ENCODE measurements at places on chromosomes 16 and 17.

DNA sequence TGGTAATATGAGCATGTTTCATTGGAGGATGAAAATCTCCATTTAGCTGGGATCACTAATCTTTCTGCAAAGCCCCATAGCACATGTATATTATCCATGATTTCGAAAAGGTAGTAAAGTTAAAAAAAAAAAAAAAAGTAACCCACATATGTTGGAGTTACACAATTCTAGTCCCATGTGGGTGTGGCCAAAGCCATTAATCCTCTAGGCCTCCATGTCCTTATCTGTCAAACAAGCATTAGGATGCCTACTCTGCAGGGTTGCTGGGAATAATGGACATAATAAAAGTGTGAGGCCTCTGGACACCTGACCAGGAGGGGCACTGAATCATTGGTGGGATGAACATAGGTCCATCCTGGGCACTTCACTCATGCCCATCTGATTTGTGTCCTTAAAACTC lies 29.2 kb upstream of the VAT1L start:
- no peak for DNase-seq

DNA sequence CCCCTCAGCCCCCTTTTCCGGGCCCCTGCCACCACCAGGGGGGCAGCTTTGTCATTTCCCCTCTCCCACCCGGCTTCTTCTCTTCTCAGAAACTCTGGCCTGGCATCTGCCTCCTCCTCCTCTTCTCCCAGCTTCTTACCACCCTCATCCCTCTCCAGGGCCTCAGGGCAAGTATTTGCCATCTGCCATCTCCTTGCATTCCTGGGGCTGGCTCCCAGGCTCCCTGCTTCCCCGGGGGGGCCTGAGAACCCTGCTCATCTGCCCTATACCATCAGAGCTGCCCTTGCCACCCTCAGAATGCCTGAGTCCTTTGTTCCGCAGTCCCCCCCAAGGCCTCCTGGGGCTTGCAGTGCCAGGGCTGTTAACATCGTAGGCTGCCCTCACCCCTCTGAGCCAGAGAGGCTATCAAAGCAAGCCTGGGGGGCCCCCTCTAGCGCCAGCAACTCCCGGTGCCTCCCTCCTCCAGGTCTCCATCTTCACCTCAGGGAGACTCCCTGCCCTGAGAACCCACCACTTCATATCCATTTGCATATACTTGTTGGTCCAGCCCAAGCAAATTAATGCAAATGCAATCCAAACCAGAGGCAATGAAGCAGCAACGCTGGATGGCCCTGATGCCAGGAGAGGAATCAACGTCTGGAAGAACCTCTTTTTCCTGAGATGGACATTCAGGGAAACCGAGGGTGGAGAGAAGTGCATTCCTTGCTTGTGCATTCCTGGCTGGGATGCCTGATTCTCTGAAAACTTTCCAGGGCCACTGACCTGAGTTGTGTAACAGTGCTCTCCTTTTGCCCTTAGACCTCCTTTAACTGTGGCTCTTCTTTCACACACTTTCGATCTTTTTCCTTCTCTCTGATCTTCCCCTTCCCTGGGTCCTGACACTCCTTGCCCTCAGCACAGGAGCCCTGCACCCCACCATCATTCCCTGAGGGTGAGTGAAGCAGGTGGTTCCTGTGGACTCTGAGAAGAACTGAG lies 20.7 kb upstream of the SP2 start:
- DNase-seq: no peak

GRCh38 chr17:63549289-63549945 lies 860 bp upstream of the DCAF7 start:
- DNase-seq: no peak

DNA sequence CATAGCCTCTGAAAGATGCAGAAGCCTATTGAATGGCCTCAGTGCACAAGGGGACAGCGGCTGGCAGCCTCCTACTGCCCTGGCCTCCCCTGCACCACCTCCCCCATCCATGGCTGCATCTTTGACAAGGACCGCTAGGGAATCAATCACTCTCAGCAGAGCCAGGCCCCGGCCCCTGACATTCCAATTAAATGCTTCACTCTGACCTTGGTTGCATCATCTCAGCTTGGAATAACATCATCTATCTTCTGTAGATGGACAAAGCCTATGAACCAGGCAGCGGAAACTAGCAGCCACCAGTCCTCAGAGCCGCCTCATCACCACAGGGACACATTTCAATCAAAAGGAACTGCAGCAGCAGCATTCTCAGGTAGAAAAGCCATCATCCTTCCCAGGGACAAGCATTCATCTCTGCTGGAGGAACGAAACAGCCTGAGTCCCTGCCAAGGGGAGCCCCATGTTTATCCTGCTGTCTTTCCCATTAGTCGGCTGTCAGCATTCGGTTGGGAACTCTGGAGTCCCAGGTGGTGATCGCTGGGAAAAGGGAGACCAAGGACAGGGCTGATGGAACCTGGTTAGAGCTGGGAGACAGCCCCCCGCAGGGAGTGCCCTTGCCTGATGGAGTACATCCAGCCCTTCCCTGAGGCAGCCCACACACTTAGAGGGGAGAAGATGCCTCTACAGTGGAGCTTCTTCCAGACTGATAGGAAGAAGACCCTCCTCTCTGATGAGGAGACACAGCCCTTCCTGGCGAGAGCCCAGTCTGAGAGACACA lies 11.5 kb upstream of the TMEM132E start:
- DNase-seq: no peak

GRCh38 chr16:72530434-72530833 lies 358.5 kb upstream of the PMFBP1 start:
- DNase-seq: no peak

GRCh38 chr17:66715745-66716156 lies 119.2 kb upstream of the CACNG5 start:
- no peak for DNase-seq
